Activated CD4-positive, CD25-positive, alpha-beta regulatory T cell treated with anti-CD3 and anti-CD28 coated beads, Interleukin-2, amount 50 U/mL, for 72 hours (primary cell): ENCODE measurements at places on chromosomes 7 and 10.

- no peak for DNase-seq
Measured at GRCh38 chr10:131126321-131127137, 185.0 kb downstream of the TCERG1L start.

GRCh38 chr10:35387768-35388167, 51.5 kb downstream of the CCNY start:
- DNase-seq = no peak

GRCh38 chr10:131160219-131160875, 151.2 kb downstream of the TCERG1L start:
- no peak for DNase-seq

DNA sequence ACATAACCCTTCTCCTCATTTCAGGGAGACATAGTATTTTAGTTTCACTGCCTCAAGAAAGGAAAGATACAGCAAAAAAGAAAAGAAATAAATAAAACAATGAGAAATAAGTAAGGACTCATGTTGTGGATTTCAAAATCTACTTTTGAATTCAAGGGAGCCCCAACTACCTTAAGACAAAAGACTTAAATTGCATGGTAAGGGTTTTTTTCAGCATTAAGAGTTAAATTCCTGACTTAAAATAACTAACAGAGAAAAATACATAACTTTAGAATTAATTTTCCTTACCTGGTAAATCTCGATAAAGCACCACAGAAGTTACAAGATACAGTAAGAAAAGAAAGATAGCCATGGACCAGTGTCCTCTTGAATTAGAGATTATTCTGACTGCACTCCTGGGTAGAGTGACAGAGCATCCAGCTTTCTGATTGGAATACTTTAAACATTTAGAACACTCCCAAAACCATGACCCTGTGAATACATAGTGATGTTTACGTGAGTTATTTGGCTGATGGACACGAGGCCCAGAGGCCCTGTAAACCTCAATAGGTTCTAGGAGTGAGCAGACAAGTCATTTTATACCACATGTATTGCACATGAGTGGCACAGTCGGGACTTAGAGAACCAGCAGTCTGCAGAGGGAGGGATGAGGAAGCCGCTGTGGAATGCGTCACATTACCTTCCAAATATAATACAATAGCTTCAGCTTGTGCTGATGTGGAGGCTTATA, 292.5 kb upstream of the SEMA3C start:
- no peak for DNase-seq

DNA sequence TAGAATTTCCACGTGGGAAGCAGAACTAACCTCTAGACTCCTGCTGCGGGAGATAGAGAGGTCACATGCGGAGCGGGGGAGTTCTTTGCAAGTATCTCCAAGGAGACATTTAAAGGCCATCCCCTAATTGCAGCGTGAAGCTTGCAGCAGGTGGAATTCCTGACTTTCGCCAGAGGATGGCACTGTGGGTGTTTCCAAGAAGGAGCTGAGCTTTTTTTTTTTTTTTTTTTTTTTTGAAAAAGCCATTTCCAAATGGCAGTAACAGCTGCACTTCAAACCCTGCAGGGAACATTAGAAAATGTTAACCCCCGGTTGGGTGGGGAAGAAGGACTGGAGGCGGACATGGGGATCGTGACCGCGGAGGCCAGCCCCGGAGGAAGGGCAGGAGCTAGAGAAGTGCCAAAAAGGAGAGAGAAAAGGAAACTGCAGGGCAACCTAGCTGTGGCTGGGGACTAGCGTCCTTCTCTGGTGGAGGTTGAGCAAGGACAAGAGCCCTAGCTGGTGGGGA, 487.7 kb downstream of the TYW1 start:
- no peak for DNase-seq

- DNase-seq = no peak
Measured at GRCh38 chr7:18320422-18320821, 175.1 kb upstream of the HDAC9 start.

DNA sequence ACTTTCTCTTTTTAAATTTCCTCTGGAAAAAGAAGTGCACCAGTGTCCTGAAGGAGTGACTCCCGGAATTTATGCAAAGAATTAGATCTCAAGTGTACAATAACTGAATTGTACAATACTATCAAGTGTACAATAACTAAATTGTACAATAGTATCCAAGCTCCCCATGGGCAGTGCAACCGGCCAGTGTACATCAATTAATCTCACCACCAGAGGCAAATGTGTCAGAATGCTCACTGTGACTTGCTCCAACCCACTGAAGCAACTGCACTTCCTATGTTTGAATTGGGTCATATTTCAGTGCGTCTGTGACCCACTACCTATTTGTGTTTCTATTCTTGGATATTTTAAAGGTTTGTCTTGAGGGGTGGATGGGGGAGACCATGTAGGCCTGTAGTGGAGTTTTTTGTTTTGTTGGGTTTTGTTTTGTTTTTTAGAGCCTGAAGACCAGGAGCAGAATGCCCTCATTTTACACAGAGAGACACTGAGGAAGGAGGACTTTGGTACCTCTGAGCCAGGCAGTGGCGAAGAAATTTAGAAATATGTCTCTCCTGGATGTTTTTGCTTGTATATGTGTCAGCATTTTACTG, 78.5 kb upstream of the CTTNBP2 start:
- DNase-seq = no peak
